ENCODE measurements at places on chromosomes 6 and 20.

- DNase-seq, result no peak
These were observed 33.8 kb downstream of the RRBP1 start for GRCh38 chr20:17648315-17648646.

GRCh38 chr20:60034231-60035110 lies 76.2 kb downstream of the CDH26 start:
- no peak for DNase-seq

DNA sequence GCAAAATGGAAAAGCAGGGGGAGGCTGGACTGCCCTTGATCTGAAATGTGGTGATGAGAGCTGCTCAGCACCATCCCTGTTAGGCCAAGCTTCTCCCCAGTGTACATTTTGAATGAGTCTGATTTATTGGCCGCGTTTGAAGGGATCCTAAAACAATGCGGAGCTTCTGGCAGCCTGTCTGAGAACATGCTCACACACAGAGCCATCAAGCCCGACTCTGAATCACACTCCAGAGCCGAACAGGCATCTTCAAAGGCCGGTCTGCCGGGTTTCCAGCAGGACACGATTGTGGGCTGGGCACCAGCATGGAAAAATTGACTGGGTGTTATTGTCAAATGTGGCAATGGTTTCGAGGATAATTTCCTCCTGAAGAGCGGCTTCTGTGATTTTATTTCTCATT lies 235.9 kb downstream of the TFAP2C start:
- no peak for DNase-seq

DNA sequence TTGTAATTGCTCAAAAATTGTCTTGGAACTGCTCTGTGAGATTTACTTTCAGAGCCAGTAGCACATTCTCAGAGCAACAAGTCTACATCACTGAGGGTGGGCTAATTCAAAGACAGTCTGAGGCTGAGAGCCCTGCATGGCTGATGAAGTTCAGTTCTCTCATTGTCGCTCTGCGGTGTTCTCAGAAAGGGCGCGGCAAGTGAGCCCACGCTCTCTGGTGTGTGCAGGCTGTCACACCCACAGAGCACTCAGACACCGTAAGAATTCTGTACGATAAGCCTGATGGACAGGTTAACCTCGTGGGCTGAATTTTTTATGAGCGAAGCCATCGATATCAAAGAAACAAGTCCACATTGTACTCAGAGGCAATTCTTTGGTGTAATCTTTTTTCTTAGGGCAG lies 557.8 kb downstream of the HACE1 start:
- no peak for DNase-seq

DNA sequence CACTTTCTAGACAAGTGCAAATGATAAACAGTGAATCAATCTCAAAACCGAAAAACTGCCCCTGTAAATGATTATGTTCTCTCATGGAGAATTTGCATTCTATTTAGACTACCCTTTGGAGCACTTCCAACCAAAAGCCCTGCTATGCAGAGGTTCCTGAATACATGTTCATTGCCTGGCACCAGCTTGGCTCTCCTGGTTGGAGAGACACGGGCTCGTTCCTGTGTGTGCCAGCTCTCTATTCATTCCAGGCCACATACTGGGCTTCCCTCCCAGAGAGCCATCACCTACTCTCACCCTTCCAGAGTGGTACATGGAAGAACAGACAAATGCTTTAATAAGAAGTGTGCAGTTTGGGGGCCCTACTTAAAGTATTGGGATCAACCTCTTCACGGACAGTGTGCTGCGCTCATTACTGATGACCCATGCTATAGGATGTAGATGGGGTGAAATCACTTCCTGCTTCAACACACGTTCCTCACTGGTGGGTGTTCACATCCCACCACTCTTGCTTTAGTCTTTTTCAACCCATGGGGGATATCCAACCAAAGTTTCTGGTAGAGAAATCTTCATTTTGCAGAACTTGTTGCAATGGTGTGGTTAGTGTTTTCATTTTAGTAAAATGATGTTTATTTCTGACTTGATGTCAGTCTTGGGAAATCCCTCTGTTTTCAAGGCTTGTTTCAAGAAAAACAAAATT lies 38.5 kb upstream of the NAA20 start:
- no peak for DNase-seq

DNA sequence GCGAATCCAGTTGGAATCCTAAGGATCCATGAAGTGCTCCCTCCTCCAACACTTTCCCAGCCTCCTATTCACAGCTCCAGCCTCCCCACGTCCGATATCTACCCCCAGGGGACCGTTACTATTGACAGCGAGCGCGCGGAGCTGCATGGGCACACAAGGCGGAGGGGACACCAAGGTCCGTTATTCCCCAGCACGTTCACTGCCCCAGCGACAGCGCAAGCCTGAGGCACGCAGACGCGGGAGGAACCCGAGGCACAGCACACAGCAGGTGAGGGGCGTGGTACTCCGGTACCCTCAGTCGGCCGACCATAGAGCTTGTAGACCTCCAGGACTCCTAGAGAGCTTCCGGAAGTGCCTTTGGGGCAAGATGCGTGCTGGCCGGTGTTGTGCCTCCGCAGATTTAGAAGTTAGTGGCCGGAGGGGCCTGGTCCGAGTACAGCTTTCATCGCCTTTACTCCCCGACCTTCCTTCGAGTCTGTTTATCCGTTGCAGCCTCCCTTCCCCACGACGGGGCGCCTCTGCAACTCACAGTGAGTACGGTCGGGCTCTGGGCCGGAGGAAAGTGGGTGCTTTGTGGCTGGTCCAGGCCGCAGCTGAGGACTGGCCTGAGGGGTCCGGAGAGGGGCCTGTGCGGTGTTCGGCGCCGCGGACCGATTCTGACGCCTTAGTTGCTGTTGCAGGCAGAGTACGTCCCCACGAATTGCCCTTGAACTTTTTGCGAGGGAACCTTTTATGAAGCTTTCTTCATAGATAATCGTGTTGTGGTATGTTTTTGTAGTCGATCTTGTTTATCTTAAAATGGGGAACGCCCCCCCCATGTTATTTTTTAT lies at the start of gene ZKSCAN8:
Gene ZKSCAN8 (plus strand): TSS at position 384 of the 830 bp plus-strand sequence. CDS start 6,525 bp downstream, outside the sequence.
- peak; percentile 88 for DNase-seq

DNA sequence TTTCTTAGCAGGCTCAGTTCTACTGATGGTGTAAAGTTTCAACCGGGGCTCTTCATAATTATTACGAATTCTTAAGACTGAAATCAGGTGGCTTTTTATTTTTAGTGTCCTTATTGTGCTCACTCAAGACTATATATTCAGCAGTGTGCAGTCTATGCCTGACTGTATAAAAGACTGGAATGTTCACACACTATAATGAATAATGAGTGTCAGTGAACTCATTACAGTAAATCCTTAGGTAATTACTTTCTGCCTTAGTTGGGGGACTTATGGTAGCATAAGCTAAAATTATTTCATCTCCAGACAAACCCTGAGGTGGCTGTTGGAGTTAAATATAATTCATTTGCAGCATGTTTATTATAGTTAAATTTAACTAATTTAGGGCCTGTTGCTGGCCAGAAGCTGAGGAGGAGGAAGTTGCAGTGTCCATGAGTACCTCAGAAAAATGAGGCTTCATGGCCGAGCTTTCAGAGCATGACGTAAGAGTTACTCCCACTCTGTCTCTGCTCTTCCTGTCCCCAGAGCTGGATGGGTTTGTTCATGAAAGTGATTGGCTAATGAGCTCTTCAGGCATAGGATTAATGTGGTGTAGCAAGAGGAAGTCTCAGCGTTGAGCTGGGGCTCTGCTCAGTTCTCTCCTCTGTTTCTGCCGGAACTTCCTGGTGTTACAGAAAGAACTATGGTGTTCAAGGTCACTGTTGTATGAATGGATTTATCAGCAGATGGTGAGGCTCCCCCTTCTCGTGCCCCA lies 335.7 kb downstream of the NRN1 start:
- DNase-seq, result no peak

DNA sequence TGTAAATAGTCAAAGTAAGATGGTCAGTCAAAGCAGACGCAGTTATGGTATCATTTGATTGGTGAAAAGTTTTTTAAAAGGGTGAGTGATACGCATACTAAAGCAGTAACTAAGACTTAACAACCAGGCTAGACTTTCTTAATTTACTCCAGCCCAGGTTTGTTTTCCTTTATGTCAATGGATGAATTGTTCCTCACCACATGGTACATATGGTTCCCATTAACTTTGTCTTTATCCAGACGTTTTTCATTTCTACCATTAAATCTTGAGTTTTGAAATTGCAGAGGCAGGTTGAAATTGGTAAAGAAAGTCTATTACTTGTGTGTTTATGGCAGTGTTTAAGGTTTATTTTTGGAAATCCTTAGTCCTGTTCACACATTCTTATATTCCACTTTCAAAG lies 98.5 kb upstream of the SCGN start:
- no peak for DNase-seq

DNA sequence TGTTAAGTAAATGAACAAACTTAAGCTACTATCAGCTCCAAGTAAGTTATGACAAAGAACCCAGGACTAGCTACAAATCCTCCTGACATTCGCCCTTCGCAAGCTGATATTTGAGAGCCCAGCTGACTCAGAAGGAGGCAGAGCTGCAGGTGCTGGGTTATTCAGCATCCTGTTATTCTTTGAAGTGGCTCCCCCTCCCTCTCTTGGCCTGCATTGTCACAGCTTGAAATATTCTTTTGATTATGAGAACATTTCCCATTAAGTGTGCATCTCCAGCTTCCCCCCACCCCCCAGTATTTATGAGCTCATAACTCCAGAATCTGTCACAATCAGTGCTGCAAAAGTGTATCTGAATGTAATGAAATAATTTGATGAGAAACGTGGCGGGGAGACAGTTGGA lies 78.8 kb upstream of the RALY start:
- DNase-seq, result no peak

- DNase-seq, result no peak
These were observed 33.2 kb upstream of the MYB start for GRCh38 chr6:135147637-135148592.

DNA sequence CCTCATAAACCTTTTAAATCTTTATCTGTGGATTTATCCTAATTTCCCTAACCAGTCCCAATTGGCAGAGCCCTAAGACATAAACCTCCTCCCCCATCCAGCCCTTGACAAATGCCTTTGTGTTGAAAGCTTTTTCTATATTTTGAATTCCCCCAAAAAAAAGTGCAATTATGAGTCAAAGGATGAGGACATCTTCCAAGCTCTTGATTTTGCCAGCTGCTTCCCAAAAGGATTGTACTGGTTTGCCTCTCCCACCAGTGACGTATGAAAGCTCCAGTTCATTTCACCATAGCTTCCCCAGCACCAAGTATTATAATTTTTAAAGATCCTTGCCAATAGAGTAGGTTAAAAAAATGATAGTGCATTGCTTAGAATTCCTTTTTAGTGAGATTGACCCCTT lies 38.9 kb downstream of the SIRPA start:
- no peak for DNase-seq

- DNase-seq, result no peak
These were observed 16.5 kb upstream of the NTSR1 start for GRCh38 chr20:62692176-62692575.

DNA sequence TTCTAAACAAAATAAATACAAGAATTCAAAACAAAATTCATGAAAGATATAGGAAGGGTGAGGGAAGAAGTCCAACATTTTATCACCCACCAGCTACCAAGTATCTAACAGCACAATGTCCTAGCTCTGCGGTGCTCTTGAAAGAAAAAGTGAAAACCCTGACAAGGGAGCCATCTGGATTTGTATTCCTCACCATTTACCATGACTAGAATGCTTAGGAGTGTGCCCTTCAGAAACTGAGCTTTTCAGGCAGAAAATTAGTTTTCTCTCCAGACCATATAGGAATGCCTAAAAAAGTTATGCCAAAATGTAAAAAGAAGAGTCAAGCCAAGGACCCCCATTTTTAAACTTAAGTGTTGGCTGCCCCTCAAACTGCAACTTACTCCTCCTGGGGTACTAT lies 4.5 kb downstream of the SNX5 start:
- DNase-seq, result no peak

DNA sequence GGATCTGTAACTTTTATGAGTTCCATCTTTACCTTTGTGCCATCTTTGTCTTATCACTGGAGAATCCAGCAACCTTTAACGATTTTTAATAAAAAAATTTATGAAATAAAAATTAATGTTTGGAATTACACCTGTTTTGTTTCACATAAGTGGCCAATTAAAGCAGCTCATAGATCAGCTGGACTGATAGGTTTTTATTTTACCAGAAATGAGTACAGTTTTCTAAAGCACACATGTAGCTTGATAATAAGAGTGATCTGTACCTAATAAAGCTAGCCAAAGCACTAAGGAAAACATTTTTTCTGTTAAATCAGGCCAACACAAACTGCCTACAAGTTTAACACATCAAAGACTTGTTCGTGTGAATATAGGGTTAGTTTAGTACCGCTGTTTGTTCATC lies 500.1 kb downstream of the CDKAL1 start:
- no peak for DNase-seq

DNA sequence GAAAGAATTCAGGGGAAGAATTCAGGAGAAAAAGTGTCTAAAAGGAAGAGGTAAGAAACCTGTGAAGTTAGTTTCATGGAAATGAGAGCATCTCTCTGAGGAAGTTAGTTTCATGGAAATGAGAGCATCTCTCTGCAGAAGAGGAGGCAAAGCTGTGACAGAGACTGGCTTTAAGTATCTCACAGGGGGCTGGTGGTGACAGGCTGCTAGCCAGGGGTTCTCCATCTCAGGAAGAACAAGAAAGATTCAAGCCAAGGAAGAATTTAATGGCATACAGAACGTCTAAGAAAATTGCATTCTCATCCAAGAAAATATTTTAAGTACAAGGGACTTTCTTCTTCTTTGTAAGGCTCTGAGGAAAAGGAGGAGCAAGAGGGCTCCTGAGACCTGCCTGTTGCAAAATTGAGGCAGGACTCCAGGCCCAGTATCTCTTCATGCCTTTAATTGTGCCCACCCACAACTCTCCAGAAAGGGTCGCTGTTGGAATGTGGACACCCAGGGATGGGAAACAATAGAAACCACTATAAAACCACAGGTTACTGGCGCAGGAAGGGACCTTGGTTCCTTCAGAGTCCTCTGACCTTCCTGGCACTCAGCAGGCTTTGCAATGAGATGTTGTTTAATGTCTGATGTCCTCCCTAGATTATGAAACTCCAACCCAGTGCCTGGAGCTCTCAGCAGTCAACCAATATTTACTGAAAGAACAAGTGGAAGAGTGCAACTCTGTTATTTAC lies 136.8 kb downstream of the FNDC1 start:
- no peak for DNase-seq

GRCh38 chr6:1618311-1619097 lies 8.8 kb downstream of the FOXC1 start:
- no peak for DNase-seq

DNA sequence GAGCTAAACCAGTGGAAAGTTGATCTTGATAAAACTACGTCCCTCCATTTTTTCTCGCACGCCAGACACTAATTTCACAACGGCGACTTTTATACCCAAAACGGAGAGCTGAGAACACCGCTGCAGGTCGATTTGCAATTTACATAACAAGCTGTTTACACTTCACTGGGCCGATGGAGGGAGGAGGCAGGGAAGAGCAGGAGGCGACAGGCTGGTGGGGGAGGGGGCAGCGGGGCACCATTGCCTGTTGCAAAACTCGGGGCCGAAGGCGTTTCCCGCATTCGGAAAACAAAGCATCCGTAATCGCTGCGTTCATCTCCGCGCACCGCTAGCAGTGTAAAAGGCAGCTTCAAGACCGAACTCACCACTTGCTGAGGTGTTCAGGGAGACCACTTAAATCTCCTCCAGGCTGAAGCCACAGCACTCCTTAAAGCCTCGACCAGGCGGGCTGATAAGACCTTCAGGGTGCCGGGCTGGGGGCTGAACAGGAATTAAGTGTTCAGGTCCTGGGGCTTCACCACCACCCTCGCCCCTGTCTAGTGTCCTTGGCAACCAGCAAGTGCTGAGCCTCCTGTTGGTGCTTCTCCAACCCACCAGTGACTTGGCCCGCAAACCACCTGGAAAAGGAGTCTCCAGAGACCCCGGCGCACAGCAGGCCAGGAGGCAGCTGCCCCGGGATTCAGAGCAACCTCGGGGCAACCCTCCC lies 2.0 kb upstream of the FOXC1 start:
- no peak for DNase-seq

GRCh38 chr6:149335924-149336608 lies 18.6 kb downstream of the TAB2 start:
- DNase-seq, result no peak

All from iPS DF 6.9 (cell line).